ENCODE measurements at places on chromosomes 1 and 21.

- no peak for DNase-seq
Measured at GRCh38 chr1:242454262-242455051, 70.0 kb downstream of the PLD5 start.

GRCh38 chr1:230647321-230647720 is 5.0 kb downstream of the COG2 start:
- no peak for DNase-seq

DNA sequence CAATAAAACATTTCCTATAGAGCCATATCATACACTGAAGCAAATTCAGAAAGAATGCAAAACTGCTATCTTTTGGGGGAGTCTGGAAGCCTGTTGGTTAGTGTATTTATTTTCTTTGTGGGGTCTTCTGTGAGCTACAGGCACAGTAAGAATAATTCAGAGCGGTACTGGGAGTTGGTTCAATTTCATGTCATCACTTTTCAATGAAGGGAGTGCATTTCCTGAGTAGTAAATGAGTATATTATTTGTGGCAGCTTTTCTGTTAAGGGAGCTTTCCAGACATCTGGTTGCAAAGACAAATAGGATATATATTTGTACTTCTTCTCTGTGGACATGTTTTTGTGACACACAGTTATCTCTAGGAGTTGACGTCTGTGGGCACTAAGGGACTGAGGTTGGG is 130.6 kb downstream of the HUNK start:
- no peak for DNase-seq

DNA sequence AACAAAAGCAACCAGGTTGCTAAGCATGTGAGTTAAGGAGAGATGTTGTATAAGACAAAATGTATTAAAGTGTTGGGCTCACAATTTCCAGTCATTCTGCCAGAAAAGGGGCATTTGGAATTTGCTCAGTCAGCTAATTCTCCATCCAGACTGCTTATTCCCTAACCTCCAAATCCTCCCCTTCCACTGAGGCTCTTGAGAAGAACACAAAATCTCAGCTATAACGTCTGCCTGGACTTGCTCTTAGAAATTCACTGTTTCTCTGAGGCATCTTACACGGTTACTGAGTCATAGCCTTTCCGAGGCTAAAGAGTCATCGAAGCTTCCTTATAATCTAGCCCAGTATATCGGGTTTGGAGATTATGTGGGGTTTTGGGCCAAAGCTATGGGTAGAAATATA is 548.2 kb upstream of the ADGRL4 start:
- DNase-seq = no peak

- DNase-seq = no peak
Measured at GRCh38 chr1:54384918-54385726, 21.1 kb downstream of the SSBP3 start.

DNA sequence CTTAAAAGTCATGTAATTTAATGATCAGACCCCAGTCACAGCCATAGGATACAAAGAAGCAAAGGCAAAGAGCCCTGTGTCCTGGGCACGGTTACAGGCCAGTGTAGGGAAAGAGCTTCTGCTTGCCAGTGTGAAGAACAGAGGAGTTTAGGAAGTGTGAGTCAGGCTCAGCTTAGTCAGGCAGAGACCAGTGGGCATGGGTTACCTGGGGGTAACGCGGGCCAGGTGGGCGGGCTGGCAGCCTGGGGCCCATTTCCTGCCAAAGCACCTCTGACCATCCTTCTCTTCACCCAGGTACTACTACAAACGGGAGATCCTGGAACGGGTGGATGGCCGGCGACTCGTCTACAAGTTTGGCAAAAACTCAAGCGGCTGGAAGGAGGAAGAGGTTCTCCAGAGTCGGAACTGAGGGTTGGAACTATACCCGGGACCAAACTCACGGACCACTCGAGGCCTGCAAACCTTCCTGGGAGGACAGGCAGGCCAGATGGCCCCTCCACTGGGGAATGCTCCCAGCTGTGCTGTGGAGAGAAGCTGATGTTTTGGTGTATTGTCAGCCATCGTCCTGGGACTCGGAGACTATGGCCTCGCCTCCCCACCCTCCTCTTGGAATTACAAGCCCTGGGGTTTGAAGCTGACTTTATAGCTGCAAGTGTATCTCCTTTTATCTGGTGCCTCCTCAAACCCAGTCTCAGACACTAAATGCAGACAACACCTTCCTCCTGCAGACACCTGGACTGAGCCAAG is 4.7 kb downstream of the ELF3 start:
- no peak for DNase-seq

- DNase-seq = no peak
Measured at GRCh38 chr1:24967962-24968361, 37.9 kb upstream of the RUNX3 start.

GRCh38 chr1:157147906-157148700 is 9.9 kb upstream of the ETV3 start:
- DNase-seq = no peak

DNA sequence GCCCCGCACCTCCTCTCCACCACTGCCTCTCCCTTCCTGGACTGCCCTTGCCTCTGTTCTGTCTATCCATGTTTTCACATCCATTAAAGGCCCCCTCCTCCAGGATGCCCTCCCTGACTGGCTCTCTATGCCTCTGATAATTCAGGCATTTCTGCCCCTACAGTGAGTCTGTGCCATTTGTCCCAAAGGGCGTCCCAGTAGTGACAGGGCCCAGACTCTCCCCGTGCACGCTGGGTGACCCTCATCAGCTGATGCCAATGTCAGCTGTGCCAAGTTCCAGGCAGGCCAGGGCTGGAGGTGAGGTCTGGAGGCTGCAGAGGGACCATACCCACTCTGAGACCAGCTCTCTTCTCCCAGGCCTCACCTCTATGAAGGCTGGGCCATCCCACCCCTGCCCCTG is 3.2 kb upstream of the PLEKHG5 start:
- DNase-seq = no peak

- peak; percentile 63 for DNase-seq
Measured at GRCh38 chr1:209769171-209769904, 13.5 kb downstream of the TRAF3IP3 start.

DNA sequence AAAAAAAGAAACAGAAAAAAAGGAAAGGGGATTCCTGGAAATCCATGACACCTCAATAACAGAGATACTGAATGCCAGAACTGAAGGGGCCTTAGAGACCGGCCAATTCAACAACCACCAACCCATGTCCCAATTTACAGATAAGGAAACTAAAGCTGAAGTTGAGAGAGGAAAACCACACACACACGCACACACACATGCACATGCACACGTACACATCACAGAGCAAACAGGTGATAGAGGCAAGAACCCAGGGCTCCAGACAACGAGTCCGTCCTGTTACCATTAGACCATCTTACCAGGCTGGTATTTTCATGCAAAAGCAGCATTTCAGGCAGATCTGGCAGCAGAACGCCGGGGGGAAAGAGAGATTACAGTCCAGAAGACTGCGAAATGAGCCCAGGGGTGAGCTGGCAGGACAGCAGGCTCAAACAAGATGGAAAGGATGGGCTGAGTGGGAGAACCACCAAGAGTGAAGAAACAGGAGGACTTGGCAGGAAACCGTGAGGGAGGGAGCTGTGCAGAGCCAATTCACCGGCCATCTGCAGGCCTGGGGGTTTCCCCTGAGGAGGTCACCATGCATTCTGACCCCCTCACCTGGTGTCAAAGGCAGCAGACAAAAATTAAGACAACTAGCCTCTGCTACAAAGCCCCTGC is 43.5 kb downstream of the PAFAH2 start:
- DNase-seq = no peak

DNA sequence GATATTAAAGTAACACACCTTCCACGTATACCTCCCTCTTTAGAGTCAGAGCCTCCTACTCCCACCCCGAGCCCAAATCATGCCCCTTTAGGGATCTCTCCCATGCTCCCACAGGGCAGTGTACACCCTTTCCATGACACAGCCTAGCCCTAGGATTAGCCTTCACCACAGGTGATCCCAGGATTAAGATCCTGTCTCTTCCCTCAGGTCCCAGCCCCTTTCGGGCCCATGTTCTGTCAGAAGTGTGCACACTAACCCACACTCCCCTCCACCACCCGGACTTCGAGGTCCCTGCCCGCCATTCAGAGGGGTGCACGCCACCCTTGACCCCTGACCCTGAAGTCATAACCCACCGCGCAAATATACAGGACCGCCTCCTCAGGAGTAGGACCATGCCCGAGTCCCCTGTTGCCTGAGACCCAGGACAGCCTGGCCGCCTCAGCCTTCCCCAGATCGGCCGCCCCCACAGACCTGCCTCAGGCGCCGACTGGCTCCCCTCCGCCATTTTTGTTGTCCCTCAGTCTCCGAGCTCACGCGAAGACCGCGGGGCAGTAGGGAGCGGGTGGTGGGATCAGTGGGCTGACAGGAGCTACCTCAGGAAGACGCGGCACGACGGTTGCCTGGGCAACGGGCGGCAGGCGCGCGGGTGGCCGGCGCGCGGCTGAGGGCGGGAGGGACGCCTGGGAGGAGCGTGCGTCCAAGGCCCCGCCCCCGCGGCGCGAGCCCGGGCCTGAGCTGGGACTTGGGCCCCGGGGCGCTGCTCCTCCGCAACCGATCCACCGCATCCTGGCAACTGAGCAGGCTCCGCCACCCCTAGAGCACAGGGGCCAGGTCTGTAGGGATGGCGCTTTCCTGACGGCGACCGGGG is at the start of gene AGBL4:
AGBL4 (minus strand) TSS at position 663 of the 868 bp plus-strand sequence.
- no peak for DNase-seq

GRCh38 chr21:22277341-22277740 is 1279.1 kb downstream of the NCAM2 start:
- DNase-seq = no peak

GRCh38 chr21:14862794-14863720 is 201.7 kb downstream of the NRIP1 start:
- no peak for DNase-seq

- no peak for DNase-seq
Measured at GRCh38 chr1:43930168-43930948, 3.2 kb upstream of the ARTN start.

GRCh38 chr1:197737916-197738315 is 37.4 kb downstream of the DENND1B start:
- no peak for DNase-seq

- no peak for DNase-seq
Measured at GRCh38 chr1:234676103-234676594, 66.2 kb upstream of the IRF2BP2 start.

DNA sequence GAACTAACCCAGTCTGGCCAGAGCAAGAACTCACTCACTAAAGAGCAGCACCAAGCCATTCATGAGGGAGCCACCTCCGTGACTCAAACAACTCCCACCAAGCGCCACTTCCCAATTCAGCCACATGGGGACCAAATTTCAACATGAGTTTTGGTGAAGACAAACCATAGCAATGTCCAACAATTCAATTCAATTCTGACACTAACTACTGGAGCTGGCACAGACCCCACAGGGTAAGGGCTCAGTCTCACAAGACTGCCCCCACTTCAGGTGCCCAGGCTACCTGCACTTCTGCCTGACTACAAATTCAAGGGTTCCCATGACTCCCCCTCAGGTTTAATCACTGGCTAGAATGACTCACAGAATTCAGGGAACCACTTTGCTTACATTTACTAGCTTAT is 48.8 kb upstream of the RAP1A start:
- DNase-seq = peak; percentile 5

DNA sequence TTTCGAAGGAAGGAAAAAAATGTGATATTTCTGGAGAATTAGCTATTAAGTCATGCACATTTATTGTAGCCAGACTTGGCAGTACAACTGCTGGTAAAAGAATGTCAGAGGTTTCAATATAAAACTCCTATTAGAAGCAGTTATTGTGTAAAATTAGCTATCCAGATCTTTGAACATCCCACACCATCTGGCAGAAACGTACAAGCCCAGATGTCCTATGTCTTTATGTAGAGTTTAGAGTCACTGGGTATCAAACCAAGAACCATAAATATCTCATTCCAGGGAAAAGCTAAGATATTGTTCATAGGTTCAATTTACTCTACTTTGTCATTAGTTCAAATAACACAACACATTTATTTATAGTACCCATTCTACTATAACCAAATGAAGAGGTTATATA is 31.4 kb downstream of the OLFM3 start:
- DNase-seq = no peak

DNA sequence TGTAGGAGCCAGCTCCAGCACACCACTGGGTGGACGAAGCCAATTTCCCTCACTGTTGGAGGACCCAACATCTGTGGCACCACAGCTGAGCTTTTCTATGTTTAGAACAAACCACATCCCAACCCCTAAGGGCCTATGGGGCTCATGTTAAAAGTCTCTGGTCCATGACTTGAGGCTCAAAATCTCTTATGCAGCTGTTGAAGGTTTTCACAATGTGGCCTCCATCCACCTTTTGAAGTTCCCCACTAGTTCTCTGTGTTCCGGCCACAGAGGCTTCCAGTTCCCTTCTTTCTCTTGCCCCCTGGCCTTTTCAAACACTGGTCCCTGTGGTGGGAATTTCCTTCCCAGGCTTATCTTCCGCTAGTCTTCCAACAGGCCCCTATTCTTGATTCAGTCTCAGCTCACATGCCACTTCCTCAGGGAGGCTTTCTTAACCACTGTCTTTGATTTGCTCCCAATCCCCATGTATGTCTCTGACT is 3.9 kb upstream of the IFNLR1 start:
- DNase-seq = no peak

DNA sequence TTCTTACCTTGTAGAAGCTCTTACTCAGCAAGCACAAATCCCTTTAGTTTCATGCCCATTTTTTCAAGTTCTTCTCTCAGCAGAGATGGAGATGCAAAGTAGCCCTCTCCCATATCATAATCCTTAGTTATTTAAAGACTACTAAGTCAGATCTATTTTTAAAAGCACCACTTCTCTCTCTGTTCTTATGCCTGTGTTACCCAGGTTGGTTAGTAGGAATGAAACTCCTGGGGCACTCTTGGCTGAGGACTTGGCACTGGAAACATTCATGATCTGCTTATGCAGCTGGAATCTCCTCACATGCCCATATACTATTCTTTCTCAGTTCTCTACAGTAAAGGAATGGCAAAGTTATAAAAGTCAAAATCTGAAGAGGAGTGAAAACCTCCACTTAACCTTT is 51.9 kb upstream of the PPP2R5A start:
- DNase-seq = no peak

DNA sequence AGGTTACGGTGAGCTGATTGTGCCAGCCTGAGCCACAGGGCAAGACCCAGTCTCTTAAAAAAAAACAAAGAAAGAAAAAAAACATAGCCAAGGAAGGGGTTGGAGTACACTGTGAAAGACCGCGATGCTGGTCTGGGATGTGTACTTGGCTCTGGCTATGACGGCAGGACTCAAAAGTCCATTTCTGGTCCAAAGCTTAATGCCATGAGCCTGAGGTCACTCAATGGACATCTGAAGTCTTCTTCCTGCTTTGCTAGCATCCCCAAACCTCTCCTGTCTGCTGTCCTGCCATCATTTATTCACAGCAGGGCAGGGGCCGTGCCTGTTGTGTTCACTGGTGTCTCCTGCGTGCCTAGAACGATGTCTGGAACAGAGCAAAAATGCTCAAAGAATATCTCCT is 1.5 kb upstream of the ARHGEF10L start:
- no peak for DNase-seq

DNA sequence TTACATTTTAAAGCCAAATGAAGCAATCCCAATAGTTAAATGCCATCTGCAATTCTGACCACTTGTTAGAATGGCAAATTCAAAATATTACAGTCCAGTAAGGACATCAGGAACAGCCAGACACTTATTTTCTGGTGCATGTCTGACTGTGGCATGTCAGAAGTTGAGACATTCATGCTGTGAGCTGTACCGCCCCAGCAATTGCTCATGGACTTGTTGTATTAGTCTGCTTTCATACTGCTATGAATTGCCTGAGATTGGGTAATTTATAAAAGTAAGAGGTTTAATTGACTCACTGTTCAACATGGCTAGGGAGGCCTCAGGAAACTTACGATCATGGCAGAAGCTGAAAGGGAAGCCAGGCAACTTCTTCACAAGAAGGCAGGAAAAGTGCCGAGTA is 19.1 kb downstream of the DDAH1 start:
- DNase-seq = no peak
